Stimulated activated CD8-positive, alpha-beta memory T cell treated with anti-CD3 and anti-CD28 coated beads, Interleukin-4, amount 100 ng/mL, for 1 hour (primary cell): ENCODE measurements at places on chromosomes 16 and 17.

DNA sequence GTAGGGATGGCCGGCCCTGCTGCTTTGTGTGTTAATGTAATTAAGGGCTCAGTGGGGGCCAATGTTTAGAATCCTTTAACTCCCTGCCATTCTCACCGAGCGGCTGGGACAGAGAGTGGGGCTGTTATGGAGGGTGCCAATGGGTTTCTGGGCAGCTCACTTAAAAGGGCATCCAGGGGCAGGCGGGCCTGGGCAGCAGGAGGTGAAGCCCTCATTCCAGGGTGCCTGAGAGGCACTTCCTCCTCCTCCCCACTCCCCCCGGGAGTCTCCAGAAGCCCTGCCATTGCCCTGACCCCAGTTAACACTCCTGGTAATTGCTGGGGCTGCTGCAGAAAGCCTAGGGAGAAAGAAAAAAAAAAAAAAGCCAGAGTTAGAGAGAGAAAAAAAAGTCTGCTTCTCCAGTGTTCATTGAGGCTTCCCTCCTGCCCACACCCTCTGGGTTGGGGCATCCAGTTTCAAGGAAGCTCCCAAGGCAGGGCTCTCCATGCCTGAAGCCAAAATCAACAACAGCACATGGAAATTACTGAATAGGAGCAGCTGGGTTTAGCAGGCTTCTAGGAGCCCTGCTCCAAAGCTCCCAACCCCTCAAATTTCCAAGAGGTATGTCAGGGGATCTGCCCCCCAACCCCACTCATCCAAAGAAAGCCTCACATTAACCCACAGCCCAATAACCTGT lies 28.0 kb downstream of the CUEDC1 start:
- no peak for DNase-seq

DNA sequence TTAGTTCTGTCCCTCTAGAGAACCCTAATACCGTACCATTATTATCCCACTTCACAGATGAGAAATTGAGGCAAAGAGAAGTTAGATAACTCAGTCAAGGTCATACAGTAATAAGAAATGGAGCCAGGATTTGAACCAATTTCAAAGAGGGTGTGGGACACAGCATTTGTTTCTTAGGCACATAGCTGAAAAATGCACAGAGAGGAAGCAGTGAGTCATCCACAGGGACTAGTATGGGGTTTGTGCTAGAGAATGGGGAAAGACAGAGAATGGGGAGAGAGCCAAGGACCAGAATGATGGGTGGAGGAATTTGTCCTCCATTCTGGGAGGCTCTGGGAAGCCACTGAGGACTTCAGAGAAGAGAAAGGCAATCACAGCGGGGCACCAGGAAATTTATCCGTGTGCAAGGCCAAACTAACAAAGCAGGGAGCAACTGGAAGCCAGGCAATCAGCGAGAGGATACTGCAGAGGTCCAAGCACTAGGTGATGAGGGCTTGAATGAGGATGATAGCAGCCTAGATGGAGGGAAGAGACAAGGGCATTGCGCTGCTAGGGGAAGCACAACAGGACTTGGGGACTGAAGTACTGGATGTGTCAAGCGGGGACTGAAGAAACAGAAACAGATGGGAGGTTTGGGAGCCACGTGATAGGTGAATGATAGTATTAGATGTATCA lies 78.1 kb upstream of the ZFHX3 start:
- DNase-seq: no peak

DNA sequence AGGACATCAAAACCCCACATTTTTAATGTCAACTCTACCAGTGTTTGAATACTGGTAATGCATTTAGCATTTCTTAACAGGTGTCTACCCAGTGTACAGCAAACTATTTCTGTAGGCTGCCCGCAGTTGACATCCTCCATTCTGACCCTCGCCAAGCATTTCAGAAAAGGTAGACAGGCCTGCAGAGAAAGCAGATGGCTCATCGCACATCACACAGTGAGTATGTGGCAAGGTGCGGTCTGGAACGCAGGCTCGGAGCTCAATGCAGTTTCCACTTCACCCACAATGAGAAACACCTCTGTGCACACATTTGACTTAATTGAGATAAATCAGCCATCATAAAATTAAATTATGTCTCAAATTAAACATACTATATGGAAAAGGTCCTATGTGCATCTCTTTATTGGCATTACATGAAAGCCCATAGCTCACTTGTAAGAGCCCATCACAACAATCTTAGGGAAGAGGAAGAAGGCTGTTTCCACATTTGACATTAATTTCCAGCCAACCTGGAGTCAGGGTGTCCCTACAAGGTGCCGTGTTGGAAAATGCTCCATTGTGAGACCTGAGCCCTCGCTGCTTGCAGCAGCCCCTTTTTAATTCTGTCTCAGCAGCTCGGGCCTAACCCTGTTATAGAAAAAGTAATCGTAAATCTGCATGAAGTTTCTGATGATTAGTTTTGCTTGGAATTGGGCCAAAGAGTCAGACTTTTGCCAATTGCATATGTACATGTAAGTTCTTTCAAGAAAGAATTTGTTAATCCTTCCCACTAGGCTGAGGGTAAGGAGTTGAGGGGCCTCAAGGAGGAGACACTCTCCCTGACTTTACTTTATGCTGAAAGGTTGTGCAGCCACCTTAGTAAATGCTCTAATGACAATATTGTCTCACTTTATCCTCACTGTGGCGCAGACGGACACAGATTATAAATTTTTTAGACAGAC lies 378.7 kb upstream of the DYNLRB2 start:
- DNase-seq: no peak

DNA sequence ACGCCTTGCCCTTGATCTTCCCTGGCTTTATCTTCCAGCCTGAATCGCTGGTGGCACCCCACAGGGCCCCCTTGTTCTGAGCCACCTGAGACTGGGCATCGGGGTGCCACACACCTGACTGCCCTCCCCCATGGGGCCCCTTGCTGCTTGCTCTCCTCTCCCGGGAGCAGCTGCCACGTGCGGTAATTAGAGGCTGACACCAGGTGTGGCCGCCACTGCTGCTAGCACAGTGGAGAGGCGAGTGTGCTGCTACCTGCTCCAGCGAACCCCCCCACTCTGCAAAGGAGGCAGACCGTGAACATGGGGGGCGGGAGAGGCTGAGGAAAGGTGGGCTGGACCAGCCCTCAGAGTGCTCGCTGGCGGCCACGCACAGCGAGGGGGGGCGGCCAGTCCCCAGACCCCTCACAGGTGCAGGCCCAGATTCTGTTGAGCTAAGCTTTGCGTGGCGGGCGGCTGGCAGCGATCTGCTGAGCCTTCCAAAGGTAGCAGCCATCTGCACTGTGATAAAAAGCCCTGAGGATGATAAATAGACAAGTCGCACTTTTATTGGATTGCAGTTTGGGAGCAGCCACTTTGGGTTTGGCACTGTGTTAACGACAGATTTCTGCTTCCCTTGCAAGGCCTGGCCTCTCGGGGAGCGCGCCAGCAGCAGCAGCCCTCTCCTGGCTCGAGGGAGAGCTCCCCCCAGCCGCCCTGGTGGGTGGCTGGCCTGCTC lies 167.9 kb upstream of the GSE1 start:
- no peak for DNase-seq

DNA sequence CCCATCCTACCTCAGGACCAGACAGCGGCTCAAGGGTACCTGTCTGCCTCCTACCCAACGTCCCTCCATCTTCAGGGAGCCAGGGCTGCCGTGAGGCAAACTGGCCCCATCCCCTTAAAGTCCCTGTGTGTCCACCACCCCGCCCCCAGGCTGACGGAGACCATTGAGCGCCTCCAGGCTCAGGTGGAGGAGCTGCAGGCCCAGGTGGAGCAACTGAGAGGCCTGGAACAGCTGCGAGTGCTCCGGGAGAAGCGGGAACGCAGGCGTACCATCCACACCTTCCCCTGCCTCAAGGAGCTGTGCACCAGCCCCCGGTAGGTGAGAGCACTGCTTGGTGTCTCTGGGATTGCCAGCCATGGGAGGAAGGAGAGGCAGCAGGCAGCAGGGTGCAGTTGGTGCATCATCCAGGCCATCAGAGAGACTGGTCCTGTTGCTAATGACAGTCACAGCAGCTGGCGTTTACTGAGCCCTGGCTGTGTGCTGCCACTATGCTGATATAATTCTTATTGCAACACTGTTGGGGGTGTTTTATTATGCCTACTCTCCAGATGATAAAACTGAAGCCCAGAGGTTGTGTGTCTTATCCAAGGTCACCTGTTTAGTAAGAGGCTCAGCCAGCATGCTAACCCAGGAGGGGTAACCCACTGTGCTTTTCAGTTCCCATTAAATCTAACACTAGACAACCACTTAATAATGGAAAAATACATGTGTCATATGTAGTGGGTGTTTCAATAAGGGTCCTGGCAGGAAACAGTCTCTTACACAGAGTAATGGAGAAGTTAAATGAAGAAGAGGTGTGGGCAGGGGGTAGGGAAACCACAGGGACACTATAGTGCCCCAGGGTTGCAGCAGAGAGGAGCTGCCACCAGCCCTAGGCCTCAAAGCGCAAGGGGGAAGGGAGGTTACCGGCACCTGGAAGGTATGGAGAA lies 10.3 kb upstream of the MRPL58 start:
- DNase-seq: no peak

DNA sequence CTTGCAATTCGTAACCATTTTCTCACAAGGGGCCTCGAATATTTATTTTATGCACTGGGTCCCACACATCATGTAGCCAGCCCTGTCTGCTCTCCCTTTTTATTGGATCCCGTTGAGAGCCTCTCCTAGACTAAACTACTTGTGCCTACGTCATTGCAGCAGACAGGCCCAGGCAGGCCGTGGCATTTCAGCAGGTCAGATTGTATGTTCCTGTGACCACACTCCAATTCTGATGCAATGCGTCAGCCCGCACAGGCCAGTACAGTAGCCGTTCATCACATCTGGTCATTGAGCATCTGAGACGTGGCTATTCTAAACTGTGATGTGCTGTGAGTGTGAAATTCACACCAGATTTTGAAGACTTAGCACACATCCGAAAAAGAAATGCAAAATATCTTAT lies 42.2 kb downstream of the ABAT start:
- DNase-seq: no peak

GRCh38 chr17:66403846-66404556 lies 101.6 kb downstream of the PRKCA start:
- DNase-seq: no peak

- DNase-seq: no peak
These were observed 61.5 kb downstream of the HELZ start for GRCh38 chr17:67183531-67183930.

DNA sequence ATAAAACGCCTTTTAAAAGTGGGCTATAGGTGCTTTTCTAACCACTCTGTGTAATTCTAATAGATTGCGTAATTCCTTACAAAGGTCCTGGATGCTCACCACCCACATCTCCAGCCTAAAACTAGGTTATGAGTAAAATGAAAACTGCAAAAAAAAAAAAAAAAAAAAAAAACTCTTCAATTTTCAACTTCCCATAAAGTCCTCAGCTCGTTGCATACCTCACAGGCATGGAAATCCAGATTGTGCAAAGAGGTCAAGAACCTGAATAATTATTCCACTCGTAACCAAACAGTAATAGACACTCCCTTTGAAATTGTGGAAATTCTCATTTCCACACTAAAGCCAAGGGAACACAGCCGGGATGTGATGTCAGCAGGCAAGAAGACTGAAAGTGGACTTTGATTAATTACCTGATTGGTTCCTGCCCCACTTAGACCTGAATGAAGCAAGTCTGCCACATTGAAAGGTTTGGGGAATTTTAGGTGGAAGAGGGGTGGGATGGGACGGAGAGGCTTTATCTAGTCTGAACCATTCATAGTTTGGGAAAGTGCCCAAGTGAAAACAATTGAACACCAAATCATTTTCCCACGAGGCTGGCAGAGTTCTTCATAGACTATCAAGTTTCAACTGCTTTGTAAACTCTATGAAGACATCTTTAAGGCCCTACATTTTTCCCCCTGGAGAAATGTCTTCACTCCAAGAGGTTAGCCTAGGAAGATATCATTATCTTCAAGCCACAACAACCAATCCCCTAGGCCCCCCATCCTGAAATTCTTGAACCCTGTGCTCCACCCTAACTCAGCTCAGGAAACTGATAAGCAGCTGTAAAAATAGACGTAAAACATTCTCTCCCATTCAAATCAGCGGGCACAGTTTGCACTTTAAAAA lies 49.1 kb upstream of the TANC2 start:
- no peak for DNase-seq

- DNase-seq: no peak
These were observed 2.3 kb downstream of the RND2 start for GRCh38 chr17:43027091-43028032.

DNA sequence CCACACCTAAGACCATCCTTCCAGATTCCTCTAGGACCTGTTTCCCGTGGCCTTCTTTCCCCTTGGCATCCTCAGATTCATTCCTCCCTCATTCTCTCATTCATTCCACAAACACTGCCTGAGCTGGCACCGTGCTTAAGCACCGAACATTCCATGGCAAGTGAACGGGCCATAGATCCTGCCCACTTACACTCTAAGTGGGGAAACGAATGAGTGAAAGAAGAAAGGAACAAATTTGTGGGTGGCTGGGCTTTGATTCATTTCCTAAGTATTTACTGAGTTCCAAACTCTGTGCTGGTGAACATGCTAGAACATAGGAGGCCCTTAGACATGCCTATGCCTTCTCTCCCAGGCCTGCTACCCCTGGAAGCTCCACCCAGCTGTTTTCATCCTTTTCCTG lies 30.0 kb downstream of the SRCIN1 start:
- DNase-seq: no peak

- DNase-seq: no peak
These were observed 35.8 kb upstream of the LHX1 start for GRCh38 chr17:36901506-36901905.

DNA sequence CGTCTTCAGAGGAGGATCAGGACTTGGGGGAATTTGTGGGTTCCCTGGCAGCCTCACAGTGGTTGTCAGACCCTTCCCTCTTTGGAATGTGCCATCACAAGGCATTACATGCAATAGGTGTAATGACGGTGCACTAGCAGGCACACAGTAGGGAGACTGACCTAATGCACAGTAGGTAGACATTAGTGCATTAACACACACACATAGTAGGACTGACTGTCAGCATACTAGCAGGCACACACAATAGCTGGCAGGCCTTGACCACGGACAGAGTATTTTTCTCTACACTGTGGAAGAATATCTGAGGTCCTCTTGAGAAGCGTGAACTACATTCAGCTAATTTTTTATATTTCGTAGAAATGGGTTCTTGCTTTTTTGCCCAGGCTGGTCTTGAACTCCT lies 10.9 kb upstream of the UBALD2 start:
- DNase-seq: no peak

GRCh38 chr16:29824589-29825144 lies 4.4 kb downstream of the MVP start:
- DNase-seq: no peak

GRCh38 chr16:60811051-60811608 lies 1225.1 kb downstream of the CDH8 start:
- no peak for DNase-seq

GRCh38 chr16:66695935-66696668 lies 441 bp downstream of the CMTM4 start:
- DNase-seq: no peak

GRCh38 chr16:80144191-80144590 lies 396.6 kb upstream of the DYNLRB2 start:
- no peak for DNase-seq

- DNase-seq: no peak
These were observed 38.8 kb downstream of the RGS9 start for GRCh38 chr17:65175952-65176351.

- DNase-seq: no peak
These were observed 16.9 kb downstream of the GRIN2C start for GRCh38 chr17:74842599-74843351.
